ENCODE measurements at places on chromosomes 11 and 22.

- DNase-seq: no peak
Measured at GRCh38 chr11:70050243-70050642, 27.9 kb upstream of the ANO1 start.

GRCh38 chr11:944711-945470 lies 19.2 kb downstream of the AP2A2 start:
- no peak for DNase-seq

- no peak for DNase-seq
Measured at GRCh38 chr11:66130978-66131377, 60.9 kb downstream of the PACS1 start.

DNA sequence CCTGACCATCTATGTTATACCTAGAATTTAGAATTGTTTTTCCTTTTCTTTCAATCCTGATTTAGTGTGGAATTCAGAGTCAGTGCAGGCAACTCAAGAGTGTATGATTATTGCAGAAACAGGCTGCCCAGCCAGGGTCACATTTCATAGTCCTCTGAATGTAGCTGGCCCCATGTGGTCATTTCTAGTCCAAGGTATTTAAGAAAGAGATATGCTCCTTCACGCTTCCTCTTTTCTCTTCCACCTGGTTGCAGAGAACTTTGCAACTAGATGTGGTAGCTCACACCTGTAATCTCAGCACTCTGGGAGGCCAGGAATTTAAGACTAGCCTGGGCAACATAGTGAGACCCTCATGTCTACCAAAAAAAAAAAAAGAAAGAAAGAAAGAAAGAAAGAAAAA lies 27.6 kb upstream of the LDLRAD3 start:
- no peak for DNase-seq

- no peak for DNase-seq
Measured at GRCh38 chr11:70070706-70071105, 7.4 kb upstream of the ANO1 start.

GRCh38 chr11:26951809-26952515 lies 42.0 kb upstream of the FIBIN start:
- DNase-seq: no peak

- DNase-seq: peak; percentile 63
Measured at GRCh38 chr11:7579361-7579791, 65.6 kb downstream of the PPFIBP2 start.

GRCh38 chr22:37677493-37677974 lies 2.1 kb downstream of the LGALS1 start:
- no peak for DNase-seq

GRCh38 chr22:46224044-46224897 lies 25.8 kb downstream of the CDPF1 start:
- no peak for DNase-seq

DNA sequence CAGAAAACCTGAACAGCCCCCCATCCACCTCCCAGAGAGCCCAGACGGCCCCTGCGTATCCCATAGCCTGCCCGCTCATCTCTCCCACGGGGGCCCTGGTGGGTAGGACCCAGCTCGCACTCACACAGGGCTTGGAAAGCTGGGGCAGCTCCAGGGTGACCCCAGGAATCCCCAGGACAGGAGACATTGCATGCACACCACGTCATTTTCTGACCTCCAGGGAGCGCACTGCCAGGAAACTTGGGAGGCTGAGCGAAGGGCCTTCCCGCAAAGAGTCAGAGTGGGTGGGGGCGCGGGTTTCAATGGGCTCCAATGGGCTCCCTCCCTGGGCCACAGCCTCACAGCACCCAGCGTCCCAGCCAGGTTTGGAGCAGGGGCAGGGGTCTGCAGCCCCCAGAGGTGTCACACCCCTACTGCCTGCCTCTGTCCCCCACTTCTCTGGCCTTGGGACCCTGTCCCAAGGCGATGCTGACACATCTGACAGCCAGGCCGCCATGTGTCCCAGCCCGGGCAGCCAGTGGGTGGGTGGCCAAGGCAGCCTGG lies 8.2 kb upstream of the SYT8 start:
- DNase-seq: peak; percentile 84

GRCh38 chr11:85099522-85099921 lies 527.6 kb downstream of the DLG2 start:
- no peak for DNase-seq

- DNase-seq: no peak
Measured at GRCh38 chr11:63761931-63762653, 6.5 kb downstream of the ZFTA start.

DNA sequence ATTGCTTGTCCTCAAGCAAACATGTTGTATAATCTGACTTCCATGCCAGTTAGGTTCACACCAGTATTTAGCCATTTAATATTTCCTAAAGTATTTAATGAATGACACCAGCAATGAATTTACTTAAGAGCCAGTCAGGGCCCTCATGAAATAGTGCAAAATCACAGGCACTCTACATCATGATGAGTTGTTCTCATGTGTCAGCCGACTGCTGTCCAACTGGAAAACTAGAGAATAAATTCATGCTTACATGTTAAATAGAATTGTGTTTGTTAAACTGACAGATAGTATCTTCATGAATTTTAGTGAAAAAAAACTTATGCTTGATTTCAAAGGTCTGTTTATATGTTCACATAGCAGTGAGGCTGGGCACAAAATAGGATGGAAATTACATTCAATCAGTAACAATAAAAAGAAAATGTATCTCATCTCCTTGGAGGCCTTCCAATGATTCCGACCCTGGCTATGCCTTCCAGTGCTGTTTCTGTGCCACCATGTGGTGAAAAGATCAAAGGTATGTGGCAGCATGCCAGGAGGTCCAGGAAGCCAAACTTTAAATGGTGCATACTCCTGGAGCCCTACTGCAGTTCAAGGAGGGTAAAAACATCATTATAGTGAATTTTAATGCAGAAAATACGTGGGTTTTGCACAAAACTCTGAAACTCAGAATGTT lies 45.2 kb downstream of the CTSC start:
- peak; percentile 83 for DNase-seq

GRCh38 chr11:92557879-92558278 lies 333.3 kb downstream of the FAT3 start:
- DNase-seq: peak; percentile 2

DNA sequence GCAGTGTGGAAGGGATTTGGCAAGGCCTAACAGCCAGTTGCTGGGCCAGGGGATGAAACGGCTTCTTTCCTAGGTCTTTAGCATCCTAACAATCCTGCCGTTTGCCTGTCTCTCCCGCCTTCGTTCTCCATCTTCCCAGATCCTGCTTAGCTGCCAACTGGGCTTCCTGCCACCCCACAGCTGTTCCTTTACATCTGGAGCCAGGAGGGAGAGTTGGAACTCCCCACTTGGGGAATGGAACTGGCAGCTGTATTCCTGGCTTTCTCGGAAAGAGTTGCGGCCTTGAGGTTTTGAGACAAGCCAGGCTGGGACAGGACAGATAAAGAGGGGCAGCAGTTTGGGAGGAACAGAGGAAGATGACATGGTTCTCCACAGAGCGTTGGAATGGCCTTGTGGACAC lies 59.6 kb downstream of the ST3GAL4 start:
- no peak for DNase-seq

GRCh38 chr22:38221908-38222796 lies 20.4 kb downstream of the MAFF start:
- no peak for DNase-seq

- DNase-seq: no peak
Measured at GRCh38 chr22:26437694-26438392, 8.8 kb downstream of the ASPHD2 start.

Measured in M059J (cell line).